ENCODE measurements at places on chromosomes 2 and 18.

GRCh38 chr18:837922-838321 lies 25.9 kb upstream of the YES1 start:
- no peak for DNase-seq

- peak; percentile 40 for DNase-seq
Measured at GRCh38 chr2:14530506-14530905, 102.0 kb upstream of the LRATD1 start.

DNA sequence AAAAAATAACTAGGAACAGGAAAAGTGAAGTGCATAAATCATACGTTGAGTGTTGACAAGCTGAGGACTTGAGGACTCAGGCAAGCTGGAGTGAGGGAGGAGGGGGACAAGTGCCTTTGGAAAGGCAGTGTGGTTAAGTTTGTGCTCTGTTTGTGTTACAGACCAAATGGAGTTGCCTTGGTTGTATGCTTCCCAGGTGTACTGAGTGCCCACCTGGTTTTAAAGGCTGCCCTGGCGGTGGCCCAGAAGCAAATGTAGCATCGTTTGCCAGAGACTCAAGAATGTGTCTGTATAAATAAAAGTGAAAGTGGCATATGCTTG lies 240.9 kb downstream of the PRKCE start:
- DNase-seq, result peak; percentile 82

DNA sequence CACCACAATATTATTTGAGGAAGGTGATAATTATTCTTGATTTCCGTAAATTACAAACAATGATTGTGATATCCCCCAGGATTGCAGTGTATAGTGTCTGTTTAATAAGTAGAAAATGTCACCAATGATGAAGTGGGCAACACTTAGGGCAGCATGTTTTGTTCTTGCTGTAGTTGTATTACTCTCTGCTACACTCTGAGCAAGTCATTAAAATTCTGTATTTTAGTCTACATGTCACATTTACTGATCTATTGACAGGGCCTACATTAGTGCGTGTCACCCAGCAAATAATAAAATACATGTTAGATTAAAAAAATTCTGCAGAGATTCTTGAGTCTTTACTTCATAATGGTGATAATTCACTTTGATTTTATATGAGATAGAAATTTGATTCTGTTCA lies 247.6 kb downstream of the TMX3 start:
- no peak for DNase-seq

DNA sequence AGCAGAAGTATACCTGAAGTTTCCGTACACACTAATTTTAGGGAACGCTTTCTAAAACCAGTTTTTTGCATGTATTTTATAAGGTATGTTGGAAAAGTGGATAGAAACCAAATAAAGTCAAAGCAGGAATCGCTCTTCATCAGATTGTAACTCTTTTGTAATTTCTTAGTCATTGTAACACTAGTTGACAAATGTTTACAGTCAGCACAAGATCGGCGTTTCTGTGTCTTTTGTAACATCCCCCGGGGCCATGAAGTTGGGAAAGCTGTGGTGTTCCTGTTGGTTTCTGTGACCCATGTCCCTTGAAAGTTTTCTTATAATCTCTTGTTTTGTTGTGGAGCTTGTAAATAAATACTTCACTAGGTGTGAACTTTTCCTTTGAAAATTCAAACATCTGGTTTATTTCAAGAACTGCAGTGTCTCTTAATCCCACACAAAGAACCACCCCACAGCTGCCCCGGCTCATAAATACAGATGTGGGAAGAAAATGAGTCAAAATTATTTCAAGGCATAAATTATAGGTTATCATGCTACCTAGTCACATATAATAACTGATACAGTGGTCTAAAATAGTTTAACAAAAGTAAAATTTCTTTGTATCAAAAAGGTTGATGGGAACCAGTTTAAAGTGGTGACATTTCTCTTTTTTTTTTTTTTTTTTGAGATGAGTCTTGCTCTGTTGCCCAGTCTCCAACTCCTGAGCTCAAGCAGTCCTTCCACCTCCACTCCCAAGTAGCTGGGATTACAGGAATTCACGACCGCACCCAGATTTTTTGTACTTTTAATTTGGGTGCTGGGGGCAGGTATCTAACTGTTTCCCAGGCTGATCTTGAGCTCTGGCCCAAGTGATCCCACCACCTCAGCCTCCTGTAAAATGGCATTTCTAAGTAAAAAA lies 751 bp upstream of the NMI start:
- no peak for DNase-seq

DNA sequence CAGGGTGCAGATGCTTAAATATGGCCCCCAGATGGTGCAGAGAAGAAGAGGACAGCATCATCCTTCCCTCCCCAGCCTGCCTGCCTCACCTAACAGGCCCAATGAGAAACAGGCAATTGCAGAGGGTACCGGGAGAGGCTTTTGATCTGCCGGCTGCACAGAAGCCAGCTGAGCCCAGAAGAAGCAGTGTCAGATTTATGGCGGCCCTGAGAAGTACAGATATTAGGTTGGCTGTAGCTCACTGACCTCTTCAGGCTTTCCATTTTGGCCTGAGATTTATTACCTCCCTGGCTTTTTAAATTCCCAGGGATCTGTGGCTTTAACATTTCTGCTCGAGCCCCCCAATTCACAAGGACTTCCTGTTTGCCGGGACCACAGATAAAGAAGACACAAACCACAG lies 278.7 kb downstream of the EN1 start:
- DNase-seq, result no peak

DNA sequence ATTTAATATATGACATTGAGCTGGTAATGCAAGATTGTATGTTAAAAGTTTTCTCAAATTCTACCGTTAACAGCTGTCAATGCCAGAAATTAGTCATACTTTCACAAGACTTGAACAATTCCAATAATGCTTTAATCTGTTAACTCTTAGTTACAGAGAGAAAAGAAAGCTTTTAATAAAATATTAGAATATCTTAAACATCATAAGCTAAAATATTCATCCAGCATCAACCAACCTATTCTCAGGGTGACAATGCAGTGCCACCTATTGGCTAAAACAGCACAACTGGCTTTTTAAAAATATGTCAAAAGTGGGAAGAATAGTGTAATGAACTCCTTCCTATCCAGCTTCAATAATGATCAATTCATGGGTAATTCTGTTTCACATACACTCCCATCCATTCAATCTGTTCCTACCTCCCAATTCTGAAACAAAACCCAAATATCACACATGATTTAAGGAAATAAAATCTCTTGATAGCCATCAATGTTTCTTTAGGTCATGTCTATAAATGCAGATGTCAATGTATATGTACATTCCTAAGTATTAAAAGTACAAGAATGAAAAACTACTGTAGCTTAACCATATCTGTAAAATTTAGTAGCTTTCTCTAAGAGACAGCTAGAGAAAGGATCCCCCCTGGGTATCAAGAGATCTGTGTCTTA lies 79.8 kb upstream of the CCDC141 start:
- peak; percentile 9 for DNase-seq

GRCh38 chr2:24432735-24433134 lies 58.3 kb upstream of the NCOA1 start:
- DNase-seq, result no peak

GRCh38 chr18:61992923-61993322 lies 100.1 kb upstream of the RNF152 start:
- peak; percentile 79 for DNase-seq

- DNase-seq, result no peak
Measured at GRCh38 chr18:68985172-68985820, 187.4 kb downstream of the CCDC102B start.

GRCh38 chr2:72629062-72629461 lies 196.8 kb downstream of the EXOC6B start:
- DNase-seq, result no peak

GRCh38 chr2:23377771-23378170 lies 7.2 kb upstream of the KLHL29 start:
- DNase-seq, result no peak

- DNase-seq, result no peak
Measured at GRCh38 chr18:59684777-59685176, 12.4 kb downstream of the CCBE1 start.

DNA sequence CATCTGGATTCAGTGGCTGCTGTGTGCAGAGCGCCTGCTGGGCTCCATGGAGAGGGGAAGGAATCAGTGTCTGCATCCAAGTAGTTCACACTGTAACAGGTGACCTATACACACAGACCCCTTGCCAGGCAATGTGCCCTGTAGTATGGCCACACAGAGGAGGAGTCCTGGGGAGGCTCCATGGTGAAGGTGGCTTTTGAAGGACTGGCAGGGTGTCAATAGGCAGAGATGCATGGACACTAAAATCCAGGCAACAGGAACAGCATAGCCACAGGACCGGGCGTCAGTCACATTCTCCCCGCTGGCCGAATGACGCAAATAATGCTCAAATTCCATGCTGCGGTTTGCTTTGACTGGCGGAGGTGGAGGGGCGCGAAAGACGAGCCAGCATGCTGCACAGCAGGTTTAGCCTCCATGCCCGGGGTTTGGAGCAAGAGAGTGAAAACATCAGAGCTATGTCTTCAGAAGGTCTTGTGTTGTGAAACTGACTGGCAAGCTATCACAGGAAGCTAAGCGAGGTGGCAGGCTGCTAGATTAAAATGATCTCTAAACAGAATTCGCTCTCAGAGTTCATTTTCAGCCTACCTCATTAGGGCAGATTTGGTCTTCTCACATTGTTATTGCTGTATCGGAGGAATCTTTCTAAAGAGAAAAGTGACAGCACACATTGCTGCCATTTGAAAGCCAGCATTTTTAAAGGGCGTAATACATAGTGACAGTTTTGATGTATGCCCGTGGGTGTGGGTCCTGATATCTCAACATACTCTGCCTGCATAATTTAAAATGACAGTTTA lies 1.2 kb upstream of the CHMP1B start:
- DNase-seq, result peak; percentile 93

GRCh38 chr2:55090702-55091101 lies 40.5 kb upstream of the RTN4 start:
- DNase-seq, result peak; percentile 69

DNA sequence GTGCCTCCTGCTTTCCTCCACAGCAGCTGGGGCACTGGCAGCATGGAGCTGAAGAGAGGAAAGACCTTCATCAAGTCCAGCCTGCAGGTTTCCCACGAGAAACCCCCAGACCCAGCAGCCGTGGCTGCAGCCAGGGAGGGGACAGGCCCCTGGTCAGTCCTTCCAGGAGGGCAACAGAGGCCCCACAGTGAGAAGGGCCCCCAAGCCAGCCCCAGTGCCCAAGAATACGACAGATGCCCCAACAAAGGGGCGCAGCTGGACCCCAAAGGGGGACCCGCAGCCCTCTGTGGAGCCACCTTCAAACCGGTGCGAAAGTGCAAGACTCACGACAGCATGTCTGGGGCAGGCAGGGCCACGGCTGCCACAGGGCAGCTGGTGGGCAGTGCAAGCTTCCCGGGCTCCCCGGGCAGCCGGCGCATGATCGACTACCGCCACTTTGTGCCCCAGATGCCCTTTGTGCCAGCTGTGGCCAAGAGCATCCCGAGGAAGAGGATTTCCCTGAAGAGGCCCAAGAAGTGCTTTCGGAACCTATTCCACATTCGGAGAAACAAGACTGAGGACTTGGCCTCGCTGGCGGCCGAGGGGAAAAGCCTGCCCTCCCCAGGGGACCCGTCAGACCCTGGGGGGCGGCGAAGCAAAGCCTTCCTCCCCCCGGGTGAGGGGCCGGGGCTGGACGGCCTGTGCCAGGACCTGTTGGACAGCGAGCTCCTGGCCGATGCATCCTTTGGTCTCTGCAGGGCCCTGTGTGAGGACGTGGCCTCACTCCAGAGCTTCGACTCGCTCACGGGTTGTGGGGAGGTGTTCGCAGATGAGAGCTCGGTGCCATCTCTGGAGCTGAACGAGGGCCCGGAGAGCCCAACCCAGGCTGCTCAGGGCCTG lies 6.9 kb downstream of the AMER3 start:
- no peak for DNase-seq

DNA sequence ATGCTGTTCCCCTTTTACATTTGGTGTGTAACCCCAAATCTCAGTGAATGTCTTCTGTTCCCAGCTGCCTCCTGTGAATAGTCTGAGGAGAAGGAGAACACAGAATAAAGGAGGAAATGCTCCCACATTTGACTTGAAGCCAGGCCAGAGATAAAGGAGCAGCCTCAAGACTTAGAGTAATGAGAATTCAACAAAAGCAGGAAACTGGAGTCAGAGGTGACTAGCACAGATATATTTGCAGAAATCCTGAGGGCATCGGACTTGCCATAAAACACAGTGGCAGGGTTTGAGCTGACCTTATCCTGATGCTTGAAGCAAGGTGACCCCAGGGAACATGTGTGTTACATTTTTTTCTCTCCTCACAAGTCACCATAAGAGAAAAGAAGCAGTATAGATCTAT lies 291.4 kb upstream of the RND3 start:
- DNase-seq, result no peak

GRCh38 chr2:127486247-127487058 lies 39.8 kb downstream of the IWS1 start:
- DNase-seq, result no peak

GRCh38 chr2:178285287-178285615 lies 90.9 kb downstream of the OSBPL6 start:
- no peak for DNase-seq

- no peak for DNase-seq
Measured at GRCh38 chr2:72139471-72139873, 8.2 kb downstream of the CYP26B1 start.

DNA sequence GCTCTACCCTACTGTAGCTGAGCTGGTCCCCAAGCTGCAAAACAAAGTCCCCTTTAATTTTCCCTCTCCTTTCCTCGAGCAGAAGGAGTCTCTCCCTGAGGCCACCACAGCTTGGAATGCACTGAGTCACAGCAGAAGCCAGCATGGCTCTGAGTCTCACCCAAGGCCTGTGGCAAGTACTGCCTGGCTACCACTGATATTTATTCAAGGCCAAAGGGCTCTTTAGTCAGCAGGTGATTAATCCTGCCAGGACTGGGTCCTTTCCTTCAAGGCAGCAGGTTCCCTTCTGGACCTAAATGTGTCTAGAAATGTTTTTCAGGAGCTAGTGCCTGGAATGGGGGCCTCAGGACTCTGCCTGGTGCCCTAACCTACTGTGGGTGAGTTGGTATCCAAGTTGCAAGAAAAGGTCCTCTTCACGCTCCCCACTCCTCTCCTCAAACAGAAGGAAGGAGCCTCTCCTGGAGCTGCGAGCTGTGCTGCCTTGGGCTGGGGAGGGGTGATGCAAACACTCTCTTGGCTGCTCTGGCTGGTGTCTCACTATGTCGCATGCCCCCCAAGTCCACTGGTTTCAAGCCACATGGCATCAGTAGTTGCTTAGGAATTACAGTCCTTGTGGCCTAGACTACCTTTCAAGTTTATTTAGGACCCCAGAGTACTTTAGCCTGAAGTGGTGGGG lies 53.4 kb downstream of the CD28 start:
- peak; percentile 67 for DNase-seq

GRCh38 chr2:96792772-96793749 lies 23.0 kb upstream of the CNNM3 start:
- no peak for DNase-seq

DNA sequence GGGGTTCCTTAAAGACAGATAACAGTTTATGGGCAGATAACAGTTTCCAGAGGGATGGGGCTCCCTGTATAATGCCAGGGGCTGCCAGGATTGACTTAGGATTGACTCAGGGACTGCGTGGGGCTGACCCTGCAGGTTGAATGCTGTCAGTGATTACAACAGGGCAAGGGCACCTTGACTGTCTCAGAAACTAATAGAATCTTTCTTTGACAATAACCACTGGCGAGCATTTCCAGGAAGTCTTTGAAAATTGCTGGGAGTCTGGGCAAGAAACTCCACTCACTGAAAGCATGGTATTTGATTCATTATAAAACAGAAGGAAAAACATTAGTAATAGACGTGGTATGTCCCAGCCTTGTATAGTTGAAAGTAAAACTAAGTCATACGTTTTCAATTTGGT lies 101.0 kb downstream of the GPD2 start:
- DNase-seq, result peak; percentile 76

GRCh38 chr2:229235131-229235914 lies 35.8 kb downstream of the PID1 start:
- peak; percentile 14 for DNase-seq

- DNase-seq, result no peak
Measured at GRCh38 chr2:136065384-136065783, 52.6 kb downstream of the CXCR4 start.

Data from fibroblast of upper back skin (primary cell).